ENCODE measurements at places on chromosomes 1 and 21. TPM values are rescaled to one million over a fixed set of nuclear protein-coding genes. Genes with fewer than 3 reads are reported as not detected.

The HPCAL4 gene
- total RNA-seq: not detected

The CRYBG2 gene
- under 0.01 TPM for total RNA-seq

The LCE1B gene
- not detected for total RNA-seq

The TMEM200B gene
- total RNA-seq: 0.65 TPM
